ENCODE measurements at places on chromosomes 12 and 14. TPM values are rescaled to one million over a fixed set of nuclear protein-coding genes. Genes with fewer than 3 reads are reported as not detected.

Gene PLEKHA5
- 8.1 TPM for total RNA-seq

Gene BCL11B
- total RNA-seq, result under 0.01 TPM

Gene TRIM9
- not detected for total RNA-seq

Gene POTEG
- not detected for total RNA-seq

Gene ZC2HC1C
- 3.6 TPM for total RNA-seq

Gene GLT8D2
- 2.6 TPM for total RNA-seq

Gene HNF1A
- total RNA-seq, result not detected

Gene PKP2
- total RNA-seq, result 5.5 TPM

Gene NAV3
- total RNA-seq, result 24.2 TPM

Data from epithelial cell of umbilical artery (primary cell).